ENCODE measurements at places on chromosomes 12 and 14.

DNA sequence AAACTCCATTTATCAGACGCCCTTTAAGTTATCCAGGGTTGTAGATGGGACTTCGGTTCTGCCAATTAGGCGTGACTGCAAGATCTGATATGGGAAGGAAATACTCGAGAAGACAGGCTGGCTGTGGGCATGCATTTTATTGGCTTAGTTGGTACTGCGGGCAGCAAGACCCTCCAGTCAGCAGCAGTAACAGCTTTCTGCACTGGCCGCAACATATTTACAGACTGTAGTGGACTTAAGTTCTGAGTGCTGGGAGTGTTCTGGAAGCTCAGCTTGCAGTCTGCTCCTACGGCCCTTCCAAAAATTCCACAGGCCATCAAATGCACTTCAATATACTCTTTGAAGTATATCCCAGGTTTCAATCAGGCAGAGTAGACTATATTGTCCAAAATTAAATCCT lies 21.1 kb downstream of the KITLG start:
- no peak for DNase-seq

DNA sequence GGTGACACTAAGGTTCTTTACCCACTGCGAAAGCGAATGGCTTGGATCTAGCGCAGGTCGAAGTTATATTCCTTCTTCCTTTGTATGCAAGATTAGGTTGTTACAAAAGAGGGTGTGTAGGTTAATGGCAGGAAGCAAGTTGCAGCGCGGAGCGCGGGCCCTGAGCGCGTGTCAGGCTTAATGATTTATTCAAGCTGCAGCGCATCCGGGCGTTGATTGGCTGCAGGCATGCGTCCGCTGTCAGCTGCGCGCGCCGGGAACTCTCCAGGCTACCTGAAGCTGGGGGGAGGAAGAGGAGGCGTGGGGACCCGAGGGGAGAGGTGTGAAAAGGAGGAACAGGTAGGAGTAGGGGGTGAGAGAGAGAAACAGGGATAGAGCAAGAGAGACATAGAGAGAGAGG lies 7.4 kb downstream of the ASCL1 start:
- no peak for DNase-seq

DNA sequence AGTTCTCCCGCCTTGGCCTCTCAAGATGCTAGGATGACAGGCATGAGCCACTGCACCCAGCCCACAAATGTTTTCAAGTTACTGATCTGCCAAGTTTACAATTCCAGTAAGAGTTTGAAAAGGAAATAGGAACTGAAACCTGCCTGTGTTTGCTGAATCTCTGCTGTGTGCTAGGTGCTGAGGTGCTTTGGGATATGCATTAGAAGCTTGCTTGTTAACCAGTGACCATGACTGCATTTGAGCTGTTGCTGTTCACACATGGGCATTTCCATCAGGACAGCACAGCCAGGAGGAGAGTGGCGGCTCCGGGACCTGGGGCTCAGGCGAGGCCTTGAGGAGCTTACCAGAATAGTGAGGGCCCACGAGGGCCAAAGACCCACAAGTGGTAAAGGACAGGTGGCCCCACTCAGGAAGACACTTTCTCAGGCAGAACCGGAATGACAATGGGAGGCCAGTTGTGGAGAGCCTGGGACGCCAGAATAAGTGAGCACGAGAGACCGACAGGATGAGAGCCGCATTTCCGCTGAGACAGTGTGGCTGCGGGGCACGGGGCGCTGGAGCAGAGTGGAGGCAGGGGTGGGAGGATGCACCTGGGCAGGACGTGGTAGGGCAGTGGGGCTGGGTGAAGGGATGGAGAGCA lies 54.5 kb upstream of the MMP17 start:
- no peak for DNase-seq

GRCh38 chr12:121240484-121241101 lies 30.7 kb downstream of the P2RX4 start:
- DNase-seq = peak; percentile 62

- DNase-seq = no peak
Measured at GRCh38 chr14:89425931-89426330, 8.9 kb upstream of the FOXN3 start.

GRCh38 chr12:82698708-82699564 lies 12.2 kb downstream of the TMTC2 start:
- no peak for DNase-seq

DNA sequence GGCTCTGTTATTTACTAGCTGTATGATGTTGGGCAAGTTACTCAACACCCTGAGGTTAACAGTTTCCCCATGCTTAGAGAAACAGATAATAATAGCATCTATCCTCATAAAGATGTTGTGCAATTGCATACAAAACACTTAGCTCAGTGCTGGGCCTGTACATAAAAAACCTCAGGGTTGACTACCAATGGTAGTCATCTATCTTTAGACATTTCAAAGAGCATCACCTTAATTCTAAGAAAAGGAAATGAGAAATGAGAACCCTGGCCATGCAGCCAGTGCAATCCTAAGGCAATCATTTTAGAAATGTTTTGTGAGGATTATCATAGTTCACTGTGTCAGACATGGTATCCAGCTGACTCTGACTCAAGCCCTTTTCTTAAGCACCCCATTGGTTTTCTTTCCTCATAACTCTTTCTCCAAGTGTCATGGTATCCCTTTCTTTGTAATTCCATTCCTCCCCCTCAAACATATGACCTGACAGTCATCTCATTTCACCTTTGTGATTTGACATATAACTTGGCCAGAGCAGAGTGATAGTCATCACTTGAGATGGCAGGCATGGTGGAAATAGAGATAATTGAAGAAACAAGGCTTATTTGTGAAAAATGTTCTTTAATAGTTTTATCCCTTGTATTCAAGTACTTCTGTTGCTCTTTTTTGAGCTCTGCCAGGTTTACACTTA lies 29.5 kb upstream of the OSBPL8 start:
- DNase-seq = no peak

- DNase-seq = no peak
Measured at GRCh38 chr12:2282318-2282717, 229.5 kb downstream of the CACNA1C start.

Data from urinary bladder (tissue), 4 donors.